ENCODE measurements at places on chromosomes 16 and 17.

DNA sequence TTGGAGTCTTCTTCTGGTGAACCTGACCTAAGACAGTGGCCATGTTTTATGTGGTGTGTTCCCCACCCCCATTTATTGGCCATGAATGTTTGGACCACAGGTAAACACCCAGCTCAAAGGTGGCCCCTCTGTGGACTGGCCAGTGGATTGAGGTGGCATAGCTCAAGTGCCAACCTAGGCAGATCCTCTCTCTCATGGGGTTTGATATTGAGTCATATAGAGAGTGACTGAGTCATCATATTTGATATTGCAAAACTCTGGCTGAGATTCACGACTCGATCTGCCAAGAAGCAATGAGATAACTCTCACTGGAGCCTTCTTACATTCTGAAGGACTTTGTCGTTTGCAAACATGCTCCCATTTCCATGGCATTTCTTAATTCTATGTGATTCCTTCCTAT lies 10.5 kb upstream of the TEKT3 start:
- no peak for DNase-seq

- DNase-seq, result no peak
These were observed 9.7 kb upstream of the BAIAP2 start for GRCh38 chr17:81025065-81025740.

DNA sequence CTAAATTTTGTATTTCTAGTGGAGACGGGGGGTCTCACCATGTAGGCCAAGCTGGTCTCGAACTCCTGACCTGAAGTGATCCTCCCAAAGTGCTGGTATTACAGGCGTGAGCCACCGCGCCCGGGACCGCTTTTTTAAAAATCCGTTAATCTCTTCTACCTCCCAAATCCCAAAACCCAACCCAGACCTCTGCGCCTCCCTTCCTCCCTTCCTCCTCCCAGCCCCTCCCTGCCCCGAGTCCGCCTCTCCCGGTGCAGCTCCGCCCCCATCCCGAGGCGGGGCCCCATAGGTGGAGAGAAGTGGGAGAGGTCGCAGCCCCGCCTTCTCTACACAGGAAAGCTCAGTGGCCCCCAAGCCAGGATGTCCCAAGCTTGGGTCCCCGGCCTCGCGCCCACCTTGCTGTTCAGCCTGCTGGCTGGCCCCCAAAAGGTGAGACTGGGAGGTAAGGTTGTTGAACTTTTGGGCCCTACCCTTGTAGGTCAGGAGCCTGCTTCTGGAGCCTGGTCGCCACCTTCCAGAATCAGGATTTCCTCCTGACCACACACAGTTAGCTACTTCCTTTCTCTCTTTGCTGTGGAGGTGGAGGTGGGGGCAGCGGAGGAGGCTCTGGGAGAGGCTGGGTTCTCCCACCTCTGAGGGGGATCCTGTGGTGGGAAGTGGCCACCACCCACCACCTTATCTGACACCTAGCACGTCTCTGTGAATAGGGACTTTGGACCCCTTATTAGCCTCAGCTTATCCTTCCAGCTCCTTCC lies at the start of gene TMEM92:
Gene TMEM92, plus strand, starts transcription at position 325 of the 755 bp plus-strand sequence. Its CDS starts 36 bp downstream, at position 361.
- no peak for DNase-seq

- no peak for DNase-seq
These were observed 7.6 kb downstream of the UNC45B start for GRCh38 chr17:35155246-35155645.

- no peak for DNase-seq
These were observed 32.3 kb upstream of the GNG13 start for GRCh38 chr16:832652-833336.

DNA sequence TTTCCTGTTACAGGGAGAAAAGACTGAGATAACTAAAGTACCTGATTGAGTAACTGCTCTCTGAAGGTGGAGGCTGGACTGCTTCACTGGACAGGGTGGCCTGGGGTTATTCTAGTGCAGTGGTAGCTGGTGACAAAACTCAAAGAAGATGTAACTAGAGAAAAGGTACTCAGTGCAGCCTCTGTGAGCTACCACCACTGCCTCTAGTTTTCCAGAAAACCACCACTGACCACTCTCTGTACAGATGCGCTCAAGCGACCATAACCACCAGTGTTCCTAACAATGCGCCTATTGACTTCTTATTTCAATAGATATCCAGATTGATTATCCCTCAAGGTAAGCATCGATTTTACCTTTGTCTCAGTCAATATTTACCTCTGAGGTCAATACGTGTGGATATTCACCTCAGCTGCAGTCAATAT lies 492.2 kb downstream of the WWOX start:
- no peak for DNase-seq

DNA sequence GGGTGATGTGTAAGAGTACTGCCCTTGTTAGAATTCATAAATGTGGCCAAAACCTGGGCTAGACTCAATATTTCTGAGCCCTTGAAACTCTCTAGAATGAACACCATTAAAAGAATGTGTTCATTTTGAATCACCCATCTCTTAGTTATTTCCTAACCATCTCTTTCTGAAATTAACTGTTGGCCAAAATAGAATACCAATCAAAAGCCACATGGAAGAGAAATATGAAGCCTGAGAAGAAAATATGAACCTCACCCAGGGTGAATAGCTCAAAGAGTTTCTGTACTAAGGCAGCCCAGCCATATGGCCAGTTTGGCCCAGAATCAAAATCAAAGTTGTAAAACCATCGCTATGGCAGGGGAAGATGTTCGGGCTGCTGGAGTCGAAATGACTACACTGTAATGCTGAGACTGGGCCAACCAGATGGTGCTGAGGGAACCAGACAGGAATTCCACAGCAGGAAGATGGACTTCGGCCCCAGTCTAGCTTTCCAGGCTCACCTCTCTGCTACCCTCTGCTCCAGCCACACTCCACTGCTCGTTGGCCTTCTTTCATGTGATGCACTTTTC lies 154.3 kb upstream of the ZFHX3 start:
- DNase-seq, result no peak

GRCh38 chr16:17970816-17971331 lies 365.7 kb downstream of the NPIPA8 start:
- no peak for DNase-seq

- DNase-seq, result no peak
These were observed 27.2 kb downstream of the CLEC16A start for GRCh38 chr16:10971560-10971961.

DNA sequence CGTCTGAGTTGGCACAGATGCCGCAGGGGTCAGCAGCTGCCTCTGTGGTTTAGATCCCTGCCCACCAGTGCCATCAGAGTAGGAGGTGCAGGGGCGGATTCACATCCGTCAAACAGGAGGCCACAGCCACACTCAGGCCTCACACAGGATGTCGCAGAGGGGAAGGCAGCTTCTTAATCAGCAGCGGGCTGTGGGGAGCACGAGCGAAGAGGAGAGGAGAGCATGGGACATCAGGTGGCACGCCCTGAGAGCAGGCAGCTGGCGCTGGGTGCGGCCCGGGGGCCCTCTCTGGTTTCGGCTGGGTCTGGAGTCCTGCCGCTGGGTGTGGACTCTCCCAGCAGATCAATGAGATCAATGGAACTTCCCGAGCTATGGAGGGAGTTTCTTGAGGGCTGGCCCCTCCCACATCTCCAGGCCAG lies 9.6 kb downstream of the LLGL2 start:
- DNase-seq, result peak; percentile 28

DNA sequence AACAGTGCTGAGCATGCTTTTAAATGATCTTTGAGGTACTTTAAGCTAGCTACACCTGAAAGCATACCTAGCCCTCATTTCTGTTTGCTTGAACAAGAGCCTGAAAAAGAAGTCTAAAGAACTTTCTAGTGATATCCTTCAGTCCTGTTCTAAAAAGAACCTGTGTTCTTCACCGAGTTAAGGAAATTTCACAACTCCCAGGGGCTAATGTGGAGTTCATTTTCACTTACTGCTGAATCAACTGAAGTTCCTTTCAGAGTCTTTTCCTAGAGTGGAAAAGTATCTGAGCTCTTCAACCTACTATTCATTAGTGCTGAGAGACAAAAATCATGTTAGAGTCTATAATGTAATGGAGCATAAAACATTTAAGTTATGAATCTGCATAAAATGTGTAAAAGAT lies 66.9 kb downstream of the CHD9 start:
- DNase-seq, result no peak

- DNase-seq, result no peak
These were observed 4.7 kb downstream of the TIMP2 start for GRCh38 chr17:78920528-78920927.

DNA sequence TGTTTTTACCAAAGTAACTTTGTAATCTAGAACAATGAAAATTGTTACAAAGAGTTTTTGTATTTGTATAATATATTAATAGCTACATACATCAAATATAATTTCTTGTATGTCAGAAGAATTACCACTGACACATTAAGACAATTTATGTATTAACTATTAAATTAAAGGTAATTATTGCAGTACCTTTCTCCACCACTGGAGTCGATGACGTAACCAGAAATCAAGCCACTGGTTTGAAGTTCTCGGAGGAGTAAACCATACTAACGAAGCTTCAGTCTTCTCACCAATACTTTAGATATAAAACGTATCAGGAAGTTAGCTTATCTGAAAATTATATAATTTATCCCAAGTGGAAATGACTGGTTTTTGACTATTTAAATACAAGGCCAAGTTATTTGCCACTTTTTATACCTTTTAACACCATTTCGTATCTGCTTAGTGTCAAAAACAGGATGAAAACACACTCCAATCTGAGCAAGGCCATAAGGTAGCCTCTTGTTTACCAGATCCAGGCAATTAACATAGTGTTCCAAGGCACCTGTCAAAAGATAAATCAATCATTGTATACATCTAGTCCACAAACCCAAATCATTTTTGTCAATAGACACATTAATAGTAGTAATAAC lies 4.3 kb downstream of the POLG2 start:
- no peak for DNase-seq

Data from stimulated activated CD8-positive, alpha-beta memory T cell treated with anti-CD3 and anti-CD28 coated beads, Interleukin-4, amount 100 ng/mL, for 1 hour (primary cell).